ENCODE measurements at places on chromosomes 12 and 14.

DNA sequence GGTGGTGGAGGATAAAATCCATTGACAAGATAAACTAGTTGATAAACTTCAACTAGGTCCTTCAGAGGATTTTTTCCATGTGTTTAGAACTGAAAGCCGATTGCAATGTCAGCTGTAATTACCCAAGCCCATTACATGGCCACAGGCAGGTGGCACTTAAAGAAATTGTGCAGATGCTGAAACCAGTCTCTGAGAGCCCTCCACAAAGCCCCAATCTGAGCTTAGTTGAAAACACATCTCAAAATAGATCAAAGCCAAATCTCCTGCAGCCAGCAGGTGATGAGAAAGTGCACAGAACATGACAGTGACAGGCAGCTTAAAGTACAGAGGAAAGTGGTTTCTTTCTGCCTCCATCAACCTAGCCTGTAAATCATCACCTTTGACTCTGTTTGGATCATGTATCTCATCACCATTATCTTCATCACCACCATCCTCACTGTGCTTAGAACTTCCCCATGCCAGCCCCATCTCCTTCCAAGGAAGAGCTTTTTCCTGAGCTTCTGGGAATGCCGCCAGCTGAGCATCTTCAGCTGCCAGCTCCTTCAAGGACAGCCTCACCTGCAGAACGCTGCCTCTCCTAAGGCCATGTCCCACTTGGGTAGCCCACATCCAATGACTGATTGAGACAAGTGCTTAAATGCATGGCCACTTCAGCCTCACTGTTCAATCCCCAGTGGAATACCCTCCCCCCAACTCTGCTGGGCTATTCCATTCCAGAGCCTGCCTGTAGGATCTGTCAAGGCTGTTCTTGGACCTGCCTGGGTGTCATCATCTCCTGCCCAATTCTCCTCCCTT, 219.5 kb upstream of the TMEM132C start:
- DNase-seq: no peak

- peak; percentile 81 for DNase-seq
Observed at GRCh38 chr14:100297320-100298300, 8.6 kb downstream of the SLC25A29 start.

DNA sequence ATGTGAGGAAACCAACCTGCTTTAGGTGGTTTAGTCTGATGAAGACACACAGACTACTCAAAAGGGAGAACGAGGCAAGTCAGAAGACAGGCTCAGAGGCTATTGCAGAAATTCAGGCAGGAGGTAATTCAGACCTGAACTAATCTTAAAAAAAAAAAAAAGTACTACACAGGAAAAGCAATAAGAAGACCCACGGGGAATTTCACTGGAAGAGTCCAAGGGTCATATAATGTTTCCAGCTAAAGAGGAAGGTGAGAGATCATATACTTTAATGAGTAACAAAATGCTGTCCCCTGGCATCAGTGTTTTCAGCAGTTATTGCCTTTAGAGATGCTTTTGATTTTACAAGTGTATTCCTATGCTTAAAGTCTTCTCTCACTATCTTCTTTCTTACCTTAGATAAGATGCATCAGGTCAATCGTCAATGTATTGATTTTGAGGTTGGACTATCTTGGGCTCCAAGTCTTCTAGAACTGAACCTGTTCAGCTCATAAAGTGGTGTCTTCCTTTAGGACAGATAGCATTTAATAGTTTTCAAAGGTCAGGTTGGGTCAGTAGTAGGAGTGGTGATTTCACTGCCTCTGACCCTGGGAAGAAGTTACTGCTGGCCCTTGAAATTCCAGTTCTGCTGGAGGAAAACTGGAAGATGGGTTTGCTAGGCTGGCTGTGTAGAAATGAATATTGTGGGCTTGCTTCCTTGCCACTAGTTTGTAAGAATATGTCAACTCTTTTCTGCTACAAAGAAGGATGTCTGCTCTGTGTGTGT, 60.0 kb downstream of the FAR2 start:
- DNase-seq: no peak

GRCh38 chr12:50928392-50928791, 24.0 kb upstream of the HIGD1C start:
- DNase-seq: no peak

- DNase-seq: no peak
Observed at GRCh38 chr14:101054671-101055070, 151.1 kb upstream of the RTL1 start.

- no peak for DNase-seq
Observed at GRCh38 chr12:122161682-122162081, 12.3 kb downstream of the IL31 start.

- DNase-seq: peak; percentile 29
Observed at GRCh38 chr14:92603309-92604242, 90.0 kb downstream of the RIN3 start.

- no peak for DNase-seq
Observed at GRCh38 chr14:91911474-91912032, 35.9 kb downstream of the FBLN5 start.

GRCh38 chr12:6946033-6946919, 2.5 kb downstream of the C12orf57 start:
- no peak for DNase-seq

DNA sequence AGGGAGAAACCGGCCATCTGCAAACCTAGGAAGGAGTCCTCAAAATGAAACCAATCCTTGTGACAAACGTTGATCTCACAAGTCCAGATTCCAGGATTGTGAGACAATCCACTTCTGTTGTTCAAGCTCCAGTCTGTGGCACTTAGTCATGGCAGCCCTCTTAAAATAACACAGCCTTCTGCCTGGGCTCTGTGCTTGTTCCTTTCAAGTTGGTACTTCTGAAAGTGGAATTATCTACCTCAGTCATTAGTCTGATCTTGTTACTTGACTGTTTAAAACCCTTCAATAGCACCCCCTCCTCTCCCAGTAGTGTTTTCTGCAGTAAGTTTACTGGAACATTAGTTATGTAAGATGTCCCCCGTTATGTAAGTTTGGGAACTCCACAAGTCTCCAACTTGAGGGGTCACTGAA, 111.0 kb upstream of the HIF1A start:
- no peak for DNase-seq

DNA sequence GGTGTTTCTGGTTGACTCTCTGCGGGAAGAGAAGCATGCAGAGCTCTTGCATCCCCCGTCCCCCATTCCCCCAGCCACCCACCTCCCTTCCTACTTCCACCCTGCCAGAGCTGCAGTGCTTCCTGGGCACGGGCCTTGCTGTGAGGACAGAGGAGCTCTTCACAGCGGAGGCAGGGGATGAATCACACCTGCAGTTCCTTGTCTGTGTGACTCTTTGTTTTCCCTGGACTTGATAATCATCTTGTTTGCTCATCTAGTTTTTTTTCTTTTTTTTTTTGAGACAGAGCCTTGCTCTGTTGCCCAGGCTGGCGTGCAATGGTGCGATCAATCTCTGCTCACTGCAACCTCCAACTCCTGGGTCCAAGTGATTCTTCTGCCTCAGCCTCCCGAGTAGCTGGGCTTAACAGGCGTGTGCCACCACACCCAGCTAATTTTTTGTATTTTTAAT, 27.8 kb downstream of the ANKRD9 start:
- DNase-seq: no peak

GRCh38 chr14:99930420-99931274, 134.6 kb upstream of the EVL start:
- no peak for DNase-seq

GRCh38 chr14:31068235-31068634, 42.1 kb upstream of the STRN3 start:
- no peak for DNase-seq

DNA sequence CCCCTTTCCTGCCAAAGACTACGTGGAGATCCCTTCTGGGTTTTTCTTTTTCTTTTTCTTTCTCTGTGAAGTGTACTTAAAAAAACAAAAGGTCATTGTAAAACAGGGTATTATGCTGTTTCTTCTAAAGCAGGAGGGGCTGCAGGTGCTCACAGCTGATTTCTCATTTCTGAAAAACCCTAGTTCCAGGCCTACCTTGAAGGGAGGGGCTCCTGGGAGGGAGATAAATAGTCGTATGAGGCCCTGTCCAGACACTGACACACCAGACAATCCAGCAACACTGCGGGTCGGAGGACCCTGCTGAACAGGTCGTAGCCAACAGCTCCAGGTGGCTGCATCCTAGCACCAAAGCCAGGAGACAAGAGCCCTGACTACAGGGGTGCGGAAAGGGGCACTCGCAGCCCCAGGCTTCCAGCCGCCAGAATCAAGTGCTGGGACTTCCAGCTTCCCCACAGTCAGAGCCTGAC, 41.1 kb downstream of the PSMA6 start:
- DNase-seq: no peak

DNA sequence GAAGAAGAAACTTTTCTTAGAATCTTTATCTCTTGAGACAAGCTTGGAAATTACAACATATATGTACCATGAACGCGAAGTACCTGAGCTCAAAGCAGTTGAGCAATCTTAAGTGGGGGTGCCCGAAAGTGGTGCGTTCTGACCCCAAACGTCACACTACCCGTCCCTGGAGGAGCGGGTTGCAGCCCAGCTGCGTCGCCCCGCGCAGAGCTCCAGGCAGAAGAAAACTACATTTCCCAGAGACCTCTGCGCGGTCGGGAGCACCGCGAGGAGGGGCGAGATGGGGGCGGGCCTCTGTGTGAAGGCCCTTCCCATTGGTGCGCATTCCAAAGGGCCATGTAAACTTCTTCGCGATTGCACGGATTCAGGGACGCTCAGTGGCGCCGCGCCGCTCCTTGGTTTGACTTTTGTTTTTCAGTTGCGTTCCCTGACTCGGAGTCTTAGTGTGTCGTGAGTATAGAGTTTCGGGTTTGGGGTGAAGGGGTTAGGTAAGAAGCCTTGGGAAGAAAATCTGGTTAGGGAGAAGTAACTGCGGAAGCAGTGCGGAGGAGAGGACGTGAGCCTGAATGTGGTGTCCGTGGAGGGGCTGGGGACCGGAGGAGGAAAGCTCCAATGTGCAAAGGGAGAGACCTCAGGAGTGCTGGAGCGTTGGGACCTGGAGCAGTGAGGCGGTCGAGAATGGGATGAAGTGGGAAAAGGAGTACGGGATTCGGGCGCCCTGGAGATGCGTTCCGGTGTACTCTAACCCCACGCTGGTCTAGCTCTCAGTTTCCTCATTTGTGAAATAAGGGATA, at the start of gene CCDC77:
Gene CCDC77, plus strand, starts transcription at position 410 of the 794 bp plus-strand sequence. CDS start 7,740 bp downstream, outside the sequence.
- no peak for DNase-seq

GRCh38 chr14:30507209-30507608, 51.7 kb upstream of the G2E3 start:
- no peak for DNase-seq

GRCh38 chr12:61291647-61292046, 968.6 kb upstream of the USP15 start:
- no peak for DNase-seq

- no peak for DNase-seq
Observed at GRCh38 chr14:71758229-71758951, 173.8 kb upstream of the RGS6 start.

- peak; percentile 57 for DNase-seq
Observed at GRCh38 chr14:52951681-52952554, 1.1 kb upstream of the FERMT2 start.

DNA sequence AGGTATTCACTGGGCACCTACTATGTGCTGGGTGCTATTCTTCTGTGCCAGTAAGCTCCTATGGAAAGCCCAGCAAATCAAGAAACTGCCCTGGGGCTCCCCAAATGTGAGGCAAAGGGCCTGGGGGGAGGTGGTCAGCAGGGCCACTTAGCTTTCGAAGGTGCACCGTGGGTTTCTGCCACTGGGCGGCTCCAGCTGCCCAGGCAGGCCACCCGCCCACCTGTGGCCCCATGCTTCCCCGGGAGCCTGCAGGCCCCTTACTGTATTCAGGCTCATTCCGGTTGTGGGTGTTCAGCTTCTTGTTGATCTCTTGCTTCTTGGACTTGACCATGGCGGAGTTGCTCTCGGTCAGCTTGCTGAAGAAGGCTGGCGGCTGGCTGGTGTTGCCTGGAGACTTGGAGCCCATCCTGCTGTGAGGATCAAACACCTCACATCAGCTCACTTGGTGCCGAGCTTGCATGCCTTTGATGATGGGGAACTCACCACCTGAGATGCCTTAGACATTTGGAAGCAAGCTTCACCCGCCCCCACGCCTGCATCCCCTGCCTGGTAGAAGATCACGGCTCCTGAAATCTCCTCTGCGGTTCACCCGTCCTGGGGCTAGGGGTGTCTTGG, 37.3 kb downstream of the RFLNA start:
- DNase-seq: no peak

- DNase-seq: no peak
Observed at GRCh38 chr12:68632486-68632885, 21.8 kb downstream of the RAP1B start.

DNA sequence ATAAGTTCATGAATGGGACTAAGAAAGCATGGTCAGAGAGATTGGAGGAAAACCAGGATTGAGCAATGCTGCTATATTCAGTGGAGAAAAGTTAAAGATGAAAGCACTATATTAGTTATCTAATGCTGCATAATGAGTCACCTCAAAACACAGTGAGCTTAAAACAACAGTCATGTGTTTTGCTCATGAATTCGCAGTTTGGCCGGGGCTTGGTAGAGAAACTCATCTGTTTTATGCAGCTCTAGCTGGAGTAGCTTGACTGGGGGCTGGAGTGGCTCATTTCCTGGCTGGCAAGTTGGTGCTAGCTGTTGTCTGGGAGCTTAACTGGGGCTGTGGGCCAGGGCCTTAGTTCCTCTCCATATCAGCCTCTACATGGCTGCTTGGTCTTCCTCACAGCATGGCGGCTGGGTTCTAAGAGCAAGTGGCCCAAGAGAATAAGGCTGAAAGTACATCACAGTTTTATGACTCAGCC, 90.1 kb downstream of the ADCK1 start:
- no peak for DNase-seq

GRCh38 chr12:120015313-120015712, 26.3 kb downstream of the BICDL1 start:
- no peak for DNase-seq

- DNase-seq: no peak
Observed at GRCh38 chr12:20028033-20028432, 340.3 kb upstream of the PDE3A start.

DNA sequence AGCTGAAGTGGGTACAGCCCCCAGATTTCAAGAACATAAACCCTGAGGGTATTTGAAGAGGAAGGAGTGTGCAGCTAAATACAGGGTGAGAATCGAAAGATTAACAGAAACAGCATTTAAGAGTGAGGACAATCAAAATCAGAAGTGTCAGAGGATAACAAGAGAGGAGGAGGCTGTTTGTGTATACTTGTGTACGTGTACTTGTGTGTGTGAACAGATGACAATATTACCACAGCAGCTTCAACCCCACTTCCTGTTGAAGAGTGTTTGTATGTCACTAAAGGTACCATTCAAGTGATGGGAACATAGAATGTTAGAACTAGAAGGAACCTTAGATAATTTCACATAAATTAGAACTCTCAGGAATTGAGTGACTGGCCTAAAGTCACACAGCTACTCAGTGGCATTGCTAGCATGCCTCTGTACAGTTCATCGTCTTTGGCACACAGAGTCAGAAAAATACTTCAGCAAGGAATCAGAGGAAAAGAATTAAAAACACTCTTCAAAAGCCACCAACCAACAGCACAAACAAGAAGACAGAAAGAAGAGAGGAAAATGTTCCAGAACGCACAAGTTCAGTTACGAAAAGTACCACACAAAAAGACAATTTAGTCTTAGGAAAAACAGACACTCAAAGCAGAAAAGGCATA, 164.3 kb upstream of the BCL2L14 start:
- DNase-seq: no peak

DNA sequence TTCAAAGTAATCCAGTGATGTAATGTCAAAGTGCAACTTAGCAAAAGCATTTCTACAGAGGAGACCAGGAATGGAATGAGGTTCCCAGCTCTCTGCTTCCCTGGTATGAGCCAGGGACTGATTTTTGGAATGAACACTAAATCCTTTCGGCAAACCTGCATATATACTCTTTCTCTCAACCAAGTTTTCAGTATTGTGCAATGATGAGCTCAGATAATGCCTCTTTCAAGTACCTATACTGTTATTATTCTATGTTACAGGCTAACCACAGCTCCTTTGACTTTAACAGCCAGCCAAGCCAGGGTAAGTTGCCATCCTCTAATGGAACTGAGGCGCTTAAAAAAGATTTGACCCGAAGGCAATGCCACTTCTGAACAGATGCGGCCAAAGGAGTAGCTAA, 104.9 kb upstream of the FSCB start:
- no peak for DNase-seq
